ENCODE measurements at places on chromosomes 2 and 18.
A peak's percentile ranks its signal among the peaks of the same experiment; 100 is the strongest.

DNA sequence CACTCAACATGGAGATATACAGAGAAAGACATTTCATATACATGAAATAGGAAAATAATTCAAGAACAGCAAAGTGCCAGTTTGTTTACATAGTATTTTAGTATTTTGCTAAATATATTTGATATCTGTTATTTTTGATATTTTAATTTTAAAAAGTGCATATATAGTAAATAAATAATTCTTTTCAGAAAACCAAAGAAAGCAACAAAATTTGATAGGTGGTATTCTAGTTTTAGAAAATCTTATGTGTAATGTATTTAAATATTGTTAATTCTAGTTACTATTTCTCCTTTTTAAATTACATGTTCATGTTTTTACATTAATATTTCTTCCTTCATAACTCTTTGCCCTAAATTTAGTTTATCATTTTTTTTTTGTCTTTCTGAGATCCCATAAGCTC lies 34.5 kb upstream of the FAM171B start:
- DNase-seq: no peak

- DNase-seq: no peak
Observed at GRCh38 chr2:145289946-145290345, 770.0 kb upstream of the ZEB2 start.

DNA sequence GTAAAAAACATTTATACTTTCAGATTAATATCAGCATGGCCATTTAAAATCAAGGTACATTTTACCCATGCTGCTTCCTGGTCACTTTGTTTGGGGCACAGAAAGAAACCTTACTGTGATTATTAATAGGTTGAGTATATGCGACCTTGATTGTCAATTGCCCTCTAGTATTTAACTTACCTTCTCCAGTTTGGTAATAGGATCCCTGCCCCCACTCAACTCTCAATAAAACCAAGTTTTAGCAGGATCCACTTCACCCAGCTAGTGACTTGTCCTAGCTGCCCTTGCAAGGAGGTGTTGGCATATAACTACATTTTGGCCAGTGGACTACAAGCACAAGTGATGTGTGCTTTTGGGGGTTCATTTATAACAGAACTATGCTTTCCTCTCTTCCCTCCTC lies 34.3 kb downstream of the FANCL start:
- DNase-seq: no peak

GRCh38 chr2:32119161-32119560 lies 46.5 kb upstream of the SLC30A6 start:
- DNase-seq: no peak

DNA sequence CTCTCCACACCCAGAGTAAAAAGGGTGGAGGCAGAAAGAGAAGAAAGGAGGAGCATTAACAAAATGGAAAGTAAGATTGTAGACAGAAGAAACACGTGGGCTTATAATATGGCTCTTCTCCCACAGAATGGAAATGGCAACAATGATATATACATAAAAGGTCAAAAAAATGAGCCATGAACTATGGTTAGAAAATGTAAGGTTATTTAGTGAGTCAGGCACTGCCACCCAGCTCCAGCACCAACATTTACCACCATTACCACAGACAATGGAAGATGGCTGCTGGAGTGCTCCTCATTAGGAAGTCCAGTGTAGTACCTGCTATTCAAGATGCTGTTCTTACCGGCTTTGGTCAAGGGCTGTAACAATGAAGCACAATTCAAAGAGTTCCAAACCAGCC lies 258.0 kb downstream of the ZEB2 start:
- DNase-seq: no peak

- DNase-seq: no peak
Observed at GRCh38 chr2:172926785-172927640, 148.6 kb upstream of the MAP3K20 start.

- DNase-seq: no peak
Observed at GRCh38 chr2:9060819-9061218, 57.3 kb upstream of the MBOAT2 start.

- DNase-seq: no peak
Observed at GRCh38 chr18:21134895-21135294, 23.3 kb upstream of the ROCK1 start.

DNA sequence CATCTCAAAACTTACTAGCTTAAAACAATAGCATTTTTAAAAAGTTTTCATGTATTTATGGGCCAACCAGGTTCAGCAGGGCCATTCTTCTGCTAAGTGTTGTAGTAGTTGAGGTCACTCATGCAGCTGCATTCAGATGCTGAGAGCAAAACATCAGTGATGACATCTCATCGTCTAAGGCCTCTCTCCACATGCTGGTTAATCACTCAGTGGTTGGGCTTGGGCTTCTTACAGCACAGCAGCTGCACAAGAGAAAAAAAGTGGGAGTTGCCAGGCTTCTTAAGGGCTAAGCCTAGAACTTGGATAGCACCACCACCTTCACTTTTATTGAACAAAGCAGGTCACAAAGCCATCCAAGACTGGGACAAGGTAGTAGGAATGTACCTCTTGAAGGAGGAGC lies 190.3 kb downstream of the IRS1 start:
- DNase-seq: no peak

DNA sequence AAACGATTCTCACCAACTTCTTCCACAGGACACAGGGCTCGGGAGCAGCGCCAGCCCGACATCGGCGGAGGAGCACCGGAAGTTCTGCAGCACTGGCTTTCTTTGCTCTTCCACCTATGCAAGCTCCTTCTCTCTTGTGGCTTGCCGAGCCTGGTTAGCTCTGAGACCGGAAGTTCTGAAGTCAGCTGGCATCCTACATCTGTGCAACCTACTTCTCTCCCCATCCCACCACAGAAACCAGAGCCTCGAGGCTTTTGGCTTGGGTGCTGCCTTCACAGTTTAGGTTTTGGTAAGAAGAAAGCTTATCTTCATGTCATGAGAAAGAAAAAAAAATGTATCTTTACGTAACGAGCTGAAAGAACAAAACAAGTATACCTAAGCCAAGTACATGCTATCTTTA lies 111.7 kb downstream of the ANKRD44 start:
- no peak for DNase-seq

DNA sequence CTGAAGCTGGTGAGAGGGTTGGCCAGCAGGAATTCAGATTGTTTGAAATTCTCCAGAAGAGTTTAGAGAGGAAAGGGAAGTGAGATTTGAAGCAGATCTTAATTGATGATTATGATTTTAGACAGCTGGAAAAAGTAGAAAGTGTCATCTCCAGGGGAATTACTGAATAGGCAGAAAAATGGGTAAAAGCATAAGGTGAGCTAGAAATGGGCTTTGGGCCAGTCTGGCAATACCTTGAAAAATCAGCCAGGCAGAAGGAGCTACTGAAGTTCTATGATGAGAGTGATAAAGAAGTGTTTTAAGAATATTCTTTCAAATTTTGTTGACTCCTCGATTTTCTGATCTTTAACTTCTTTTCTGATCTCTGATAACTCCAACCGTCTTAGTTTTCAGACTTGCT lies 172.9 kb upstream of the CCDC150 start:
- DNase-seq: no peak

DNA sequence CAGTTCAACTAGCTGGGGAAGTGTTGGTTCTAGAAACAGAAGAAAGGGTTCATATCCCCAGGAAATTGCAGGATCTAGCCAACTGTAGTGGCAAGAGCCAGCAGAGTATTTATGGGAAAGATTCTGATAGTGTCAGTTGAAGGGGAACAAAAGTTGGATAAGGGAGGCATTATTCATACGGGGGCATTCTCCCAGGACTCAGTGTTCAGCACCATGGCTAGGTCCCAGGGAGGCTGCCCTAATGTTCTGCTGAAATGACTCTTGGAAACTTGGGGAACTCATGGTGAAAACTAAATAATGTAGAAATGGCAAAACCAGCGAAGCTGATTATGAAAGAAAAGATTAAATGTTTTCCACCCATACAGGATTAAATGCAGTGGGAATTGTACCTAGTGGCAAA lies 543.7 kb downstream of the TRIB2 start:
- no peak for DNase-seq

DNA sequence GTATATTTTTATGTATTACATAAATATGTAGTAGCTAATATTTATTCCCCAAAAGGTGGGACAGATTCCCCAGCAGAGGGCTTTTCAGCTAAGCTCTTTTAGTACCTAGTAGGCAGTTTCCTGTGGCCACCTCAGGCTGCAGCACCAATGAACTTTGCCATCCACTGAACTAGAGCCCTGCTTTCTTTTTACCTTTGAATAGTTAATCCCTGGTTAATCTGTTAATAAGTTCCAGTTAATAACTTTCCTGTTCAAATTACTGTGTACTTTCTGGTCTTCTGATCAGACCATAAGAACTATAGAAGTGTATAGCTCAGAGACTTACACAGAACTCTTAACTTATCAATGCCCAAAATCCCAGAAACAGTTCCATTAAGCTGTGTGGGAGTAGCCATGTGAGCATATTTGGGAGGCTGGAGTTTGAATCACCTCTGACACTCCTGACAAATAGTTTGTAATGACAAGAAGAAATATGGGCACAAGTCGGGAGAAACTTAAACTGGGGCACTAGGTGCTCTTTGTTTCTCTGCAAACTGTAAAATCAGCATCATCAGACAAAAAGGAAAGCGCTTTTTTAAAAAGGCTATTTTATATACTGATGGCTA lies 40.0 kb downstream of the ASXL2 start:
- no peak for DNase-seq

DNA sequence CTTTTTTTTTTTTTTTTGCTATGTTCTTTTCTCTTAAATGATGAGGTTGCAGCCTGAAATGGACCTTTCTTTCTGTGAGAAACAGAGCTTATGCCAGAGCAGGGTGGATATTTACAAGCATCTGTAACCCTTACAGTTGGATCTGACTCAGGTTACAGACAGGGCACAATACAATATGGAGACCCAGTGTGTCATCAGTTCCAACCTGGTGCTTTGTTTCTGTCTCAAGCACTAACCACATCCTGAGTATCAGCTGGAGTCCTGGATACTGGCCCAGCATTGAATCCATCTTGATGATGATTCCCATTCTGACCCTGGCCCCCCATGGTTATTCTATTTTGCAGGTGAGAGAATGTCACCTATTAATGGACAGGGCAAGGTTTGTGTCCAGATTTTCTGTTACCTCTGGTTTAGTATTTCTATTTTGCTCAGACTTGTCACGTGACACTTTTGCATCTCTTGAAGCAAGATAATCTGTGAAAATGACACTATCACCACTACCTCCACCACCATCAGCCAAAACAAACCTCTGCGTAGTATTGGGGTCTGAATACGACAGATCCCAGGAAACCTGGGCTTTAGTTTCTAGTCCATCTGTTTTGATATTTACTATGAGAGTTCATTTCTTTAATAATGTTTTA lies 174.0 kb downstream of the CCDC85A start:
- peak; percentile 66 for DNase-seq

- no peak for DNase-seq
Observed at GRCh38 chr18:35780937-35781336, 191.5 kb upstream of the RMP24 start.

GRCh38 chr2:12044857-12045256 lies 298.4 kb downstream of the LPIN1 start:
- no peak for DNase-seq

DNA sequence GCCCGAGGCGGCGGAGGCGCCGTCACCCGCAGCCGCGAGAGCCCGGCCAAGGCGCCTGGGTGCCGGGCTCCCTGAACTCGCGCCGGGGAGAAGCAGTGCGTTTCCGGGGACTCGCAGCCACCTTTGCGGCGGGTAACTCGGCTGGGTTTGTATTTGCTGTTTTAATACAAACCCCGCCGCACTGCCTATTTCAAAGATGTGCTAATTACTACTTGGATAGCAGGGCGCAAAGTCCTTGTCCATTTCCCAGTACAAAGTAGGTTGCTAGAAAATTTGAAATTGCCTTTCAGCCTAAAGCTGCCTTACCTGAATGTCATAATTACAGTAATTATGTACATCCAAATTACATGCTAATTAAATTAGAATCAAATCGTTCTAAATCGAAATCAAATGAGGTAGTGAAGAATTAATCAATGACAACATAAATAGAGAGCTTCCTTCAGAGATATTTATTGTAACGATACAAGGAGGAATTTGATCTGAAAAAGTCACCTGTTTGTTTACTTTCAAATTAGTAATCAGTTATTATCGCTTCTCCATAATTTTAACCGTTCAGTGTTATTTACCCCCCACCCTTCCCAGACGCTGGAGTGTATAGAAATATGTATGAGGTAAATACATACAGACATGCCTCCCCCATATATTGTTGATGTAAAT lies 8.1 kb downstream of the SP9 start:
- DNase-seq: peak; percentile 9

DNA sequence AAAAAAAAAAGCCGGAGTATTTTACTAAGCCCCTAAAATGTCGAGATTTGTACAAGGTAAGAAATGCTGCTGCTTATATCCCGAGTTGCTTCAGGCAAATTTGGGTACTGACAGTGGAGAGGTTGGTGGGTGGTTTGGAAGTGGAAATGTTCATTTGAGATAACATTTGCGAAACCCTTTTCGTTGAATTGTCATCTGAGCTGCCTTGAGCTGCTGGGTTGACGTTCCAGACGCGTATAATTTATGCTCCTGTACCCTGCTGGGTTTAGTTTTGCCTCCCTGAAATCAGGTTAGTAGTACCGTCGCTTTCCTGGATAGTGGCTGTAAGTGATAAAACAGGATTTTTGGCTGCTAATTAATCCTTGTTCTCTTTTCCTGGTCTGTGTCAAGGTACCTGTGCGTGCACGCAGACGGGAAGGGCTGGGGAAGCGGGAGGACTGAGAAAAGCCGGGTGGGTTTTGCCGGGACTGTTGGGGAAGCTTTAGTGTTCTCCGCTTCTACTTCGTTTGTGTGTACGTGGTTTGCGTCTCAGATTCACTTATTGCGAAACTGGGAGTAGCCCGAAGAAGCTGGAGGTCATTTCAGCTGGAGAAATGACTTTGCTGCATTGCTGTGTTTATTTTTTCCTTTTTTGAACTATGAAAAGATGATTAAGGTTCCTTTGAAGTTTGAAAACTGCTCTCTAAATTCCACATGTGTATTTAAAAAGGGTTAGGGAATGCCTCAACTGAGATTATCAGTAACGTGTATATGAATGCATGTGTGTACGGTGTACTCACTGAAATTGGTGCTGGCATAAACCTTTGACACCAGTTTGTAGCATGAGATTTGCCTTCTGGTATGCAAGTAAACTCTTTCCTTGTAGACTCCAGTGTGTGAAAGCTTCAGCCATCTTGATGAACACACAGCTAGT lies 709 bp downstream of the UGP2 start:
- DNase-seq: peak; percentile 17

- no peak for DNase-seq
Observed at GRCh38 chr2:197873293-197873701, 68.9 kb downstream of the PLCL1 start.

DNA sequence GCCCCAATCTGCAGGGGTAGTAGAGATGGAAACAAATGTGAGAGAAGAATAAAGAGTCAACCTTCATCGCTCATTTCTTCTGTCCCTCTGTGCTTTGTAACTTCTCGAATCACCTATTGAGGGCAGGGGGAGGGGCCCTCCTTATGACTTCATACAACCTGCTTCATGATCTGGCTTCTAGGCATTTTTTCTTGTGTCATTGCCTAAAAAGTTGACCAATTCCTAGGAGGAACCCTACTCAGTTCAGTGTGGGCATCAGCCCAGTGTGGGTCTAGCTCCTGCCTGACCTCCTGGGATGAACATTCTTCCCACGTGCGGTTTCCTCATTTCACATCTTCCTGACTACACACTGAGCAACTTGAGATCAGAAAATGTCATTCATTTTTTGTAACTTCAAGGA lies 46.3 kb upstream of the CREB1 start:
- no peak for DNase-seq

Data from NCI-H1092 treated with DMSO at 0.1 percent for 48 hours (cell line).